IMR-90 (cell line): ENCODE measurements at places on chromosomes 5 and 9. TPM values are rescaled to one million over a fixed set of nuclear protein-coding genes. Genes with fewer than 3 reads are reported as not detected.

ST6GALNAC6 gene
- total RNA-seq: 35.3 and 35.7 TPM in 2 replicates

PCDHGC4 gene
- 1.1 and 1.6 TPM in 2 replicates for total RNA-seq

PTGES gene
- total RNA-seq: 2.8 and 3.2 TPM in 2 replicates

FBP1 gene
- total RNA-seq: not detected in 2 replicates

CDH9 gene
- total RNA-seq: not detected in 2 replicates

GRM6 gene
- total RNA-seq: not detected in 2 replicates

IL9 gene
- not detected in 2 replicates for total RNA-seq

FBLL1 gene
- under 0.01 and 0.18 TPM in 2 replicates for total RNA-seq

TUSC1 gene
- 2.0 and 3.1 TPM in 2 replicates for total RNA-seq

TLR4 gene
- total RNA-seq: under 0.01 TPM in 2 replicates

PDLIM4 gene
- 61.1 and 97.5 TPM in 2 replicates for total RNA-seq

BASP1 gene
- 39.6 and 70.5 TPM in 2 replicates for total RNA-seq

MUSK gene
- total RNA-seq: under 0.01 and 0.18 TPM in 2 replicates

TMEM174 gene
- not detected in 2 replicates for total RNA-seq

PAPPA gene
- total RNA-seq: 11.7 and 12.4 TPM in 2 replicates

LPAR1 gene
- total RNA-seq: 260 and 315 TPM in 2 replicates

TNC gene
- total RNA-seq: 170 and 192 TPM in 2 replicates

GKAP1 gene
- total RNA-seq: 0.18 and 1.7 TPM in 2 replicates

WWC1 gene
- 9.1 and 10.3 TPM in 2 replicates for total RNA-seq

SPATA31D4 gene
- not detected in 2 replicates for total RNA-seq

CD72 gene
- total RNA-seq: 0.36 TPM in 1 of 2 replicates, not detected in the other

RPL35 gene
- 881 and 1,151 TPM in 2 replicates for total RNA-seq

FREM1 gene
- total RNA-seq: under 0.01 TPM in 1 of 2 replicates, not detected in the other

SCGB3A2 gene
- total RNA-seq: not detected in 2 replicates

ANKRD18A gene
- not detected in 2 replicates for total RNA-seq

WNT8A gene
- total RNA-seq: not detected in 2 replicates

RFK gene
- 13.8 and 29.2 TPM in 2 replicates for total RNA-seq

TEX10 gene
- total RNA-seq: 43.9 and 53.3 TPM in 2 replicates

DOCK2 gene
- 1.4 and 3.0 TPM in 2 replicates for total RNA-seq

RNF183 gene
- total RNA-seq: not detected in 2 replicates

PLAC8L1 gene
- total RNA-seq: not detected in 2 replicates

UQCRQ gene
- 69.7 and 73.7 TPM in 2 replicates for total RNA-seq

MATR3 gene
- total RNA-seq: 207 and 367 TPM in 2 replicates

F2RL2 gene
- total RNA-seq: 18.1 and 21.7 TPM in 2 replicates

SPATA31C1 gene
- total RNA-seq: not detected in 2 replicates

PCDHB16 gene
- 0.18 and 0.56 TPM in 2 replicates for total RNA-seq

SCAMP1 gene
- total RNA-seq: 89.4 and 114 TPM in 2 replicates
